Stimulated activated CD4-positive, alpha-beta T cell treated with anti-CD3 and anti-CD28 coated beads, Interleukin-1b, Interleukin-23, amount 100 ng/mL, for 4 hours (primary cell): ENCODE measurements at places on chromosomes 6 and 20.

- no peak for DNase-seq
Measured at GRCh38 chr20:8860011-8860495, 208.8 kb upstream of the PLCB4 start.

- no peak for DNase-seq
Measured at GRCh38 chr6:159201336-159201735, 32.1 kb downstream of the FNDC1 start.

DNA sequence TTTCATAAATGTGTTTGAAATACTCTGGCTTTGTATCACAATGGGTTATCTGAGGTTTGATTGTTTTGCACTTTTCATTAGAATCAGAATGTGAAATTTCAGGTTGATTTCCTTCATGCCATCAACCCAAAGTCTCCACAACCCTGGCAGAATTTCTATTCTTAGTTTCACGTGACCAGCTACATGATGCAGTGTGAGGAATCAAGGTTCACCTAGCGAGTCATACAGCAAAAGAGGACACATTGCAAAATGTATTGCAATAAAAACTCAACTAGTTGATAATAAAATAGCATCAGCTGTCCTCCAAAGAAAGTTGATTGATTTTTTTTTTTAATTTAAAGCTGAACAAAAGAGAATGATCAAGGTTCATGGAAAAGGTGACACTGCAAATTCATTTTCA lies 2.2 kb downstream of the HAO1 start:
- no peak for DNase-seq

- no peak for DNase-seq
Measured at GRCh38 chr20:60921022-60921622, 330.9 kb upstream of the CDH4 start.

GRCh38 chr20:40797425-40797824 lies 108.4 kb upstream of the MAFB start:
- no peak for DNase-seq

DNA sequence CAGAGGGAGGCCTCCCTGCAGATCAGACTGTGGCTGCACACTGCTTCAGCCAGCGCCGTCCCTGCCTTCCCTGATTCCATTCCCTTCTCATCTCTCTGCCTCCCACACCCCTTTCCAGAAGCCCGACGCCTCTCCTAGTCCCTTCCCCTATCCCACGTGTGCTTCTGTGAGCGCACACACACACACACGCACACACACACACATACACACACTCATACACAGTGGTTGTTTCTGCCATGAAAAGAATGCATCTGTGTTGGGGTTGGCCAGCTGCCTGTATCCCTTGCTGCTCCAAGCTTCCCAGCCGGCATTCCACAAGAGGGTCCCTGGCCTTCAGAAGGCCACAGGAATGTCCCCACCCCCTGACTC lies 51.7 kb downstream of the MOCS1 start:
- no peak for DNase-seq

DNA sequence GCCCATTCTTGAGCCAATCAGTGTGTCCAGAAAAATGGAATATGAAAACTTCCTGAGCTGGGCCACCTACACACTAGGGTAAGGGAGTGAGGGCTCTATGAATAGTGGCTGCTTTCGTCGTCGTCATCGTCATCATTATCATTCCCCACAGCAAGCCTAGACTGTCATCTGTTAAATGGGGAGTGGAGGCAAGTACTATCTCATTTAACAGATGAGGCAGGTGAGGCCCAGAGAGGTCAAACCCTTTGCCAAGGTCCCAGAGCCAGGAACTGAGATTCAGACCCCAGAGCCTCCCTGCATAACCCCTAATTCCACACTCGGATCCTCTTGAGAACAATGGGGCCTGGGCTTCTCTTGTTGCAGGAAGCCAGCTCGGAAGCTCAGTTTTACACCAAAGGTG lies 20.6 kb downstream of the BPIFB1 start:
- no peak for DNase-seq

GRCh38 chr20:34994509-34995131 lies 39.0 kb downstream of the MYH7B start:
- no peak for DNase-seq

GRCh38 chr6:144379356-144379755 lies 94.2 kb downstream of the UTRN start:
- DNase-seq, result no peak

- no peak for DNase-seq
Measured at GRCh38 chr6:45845567-45845966, 170.1 kb downstream of the CLIC5 start.

DNA sequence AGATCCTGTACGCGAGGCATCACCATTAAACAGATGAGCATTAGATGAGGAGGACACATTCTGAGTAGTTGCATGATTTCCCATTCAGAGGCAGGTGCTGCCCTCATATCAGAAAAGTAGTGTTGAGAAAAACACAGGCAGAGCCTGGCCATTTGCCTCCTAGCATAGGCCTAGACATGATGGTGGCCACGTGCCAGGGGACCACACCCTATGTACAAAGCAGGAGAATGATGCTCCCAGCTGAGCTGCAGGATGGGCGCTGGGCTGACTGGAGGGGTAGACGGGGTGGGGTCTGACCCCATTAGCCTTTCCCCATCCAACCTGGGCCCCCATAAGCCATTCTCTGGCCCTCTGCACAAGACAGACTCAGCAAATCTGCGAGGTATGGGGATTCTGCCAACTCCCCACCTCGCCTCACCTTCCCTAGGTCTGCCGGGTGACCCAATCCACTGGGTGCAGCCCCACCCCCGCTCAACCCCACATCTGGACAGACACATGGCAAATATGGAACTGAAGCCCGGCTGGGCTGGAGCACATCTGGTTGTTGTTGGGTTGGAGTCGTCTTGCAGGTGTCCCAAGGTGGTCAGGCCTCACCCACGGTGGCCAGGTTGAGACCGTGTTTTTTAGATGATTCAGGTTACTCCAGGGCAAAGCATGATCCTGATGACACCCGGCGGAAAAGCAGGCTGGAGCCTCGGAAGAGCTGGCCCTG lies 13.9 kb downstream of the PI16 start:
- no peak for DNase-seq

DNA sequence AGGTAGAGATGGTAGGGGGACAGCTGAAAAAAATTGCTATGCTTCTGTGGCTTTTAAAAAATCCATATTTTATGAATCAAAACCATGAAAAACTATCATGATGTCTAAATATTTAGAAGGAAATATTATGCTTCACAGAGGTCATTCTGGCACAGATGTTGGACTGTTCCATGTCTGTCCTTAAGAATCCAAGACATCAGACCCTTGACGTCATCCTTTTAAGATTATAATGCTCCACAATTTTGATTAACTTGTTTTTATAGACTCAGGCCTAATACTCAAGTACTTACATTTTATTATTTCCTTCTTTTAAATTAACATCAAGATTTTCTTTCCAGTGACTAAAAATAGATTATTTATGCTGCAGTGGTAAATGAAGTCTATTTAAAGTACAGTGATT lies 29.7 kb downstream of the FILIP1 start:
- no peak for DNase-seq

DNA sequence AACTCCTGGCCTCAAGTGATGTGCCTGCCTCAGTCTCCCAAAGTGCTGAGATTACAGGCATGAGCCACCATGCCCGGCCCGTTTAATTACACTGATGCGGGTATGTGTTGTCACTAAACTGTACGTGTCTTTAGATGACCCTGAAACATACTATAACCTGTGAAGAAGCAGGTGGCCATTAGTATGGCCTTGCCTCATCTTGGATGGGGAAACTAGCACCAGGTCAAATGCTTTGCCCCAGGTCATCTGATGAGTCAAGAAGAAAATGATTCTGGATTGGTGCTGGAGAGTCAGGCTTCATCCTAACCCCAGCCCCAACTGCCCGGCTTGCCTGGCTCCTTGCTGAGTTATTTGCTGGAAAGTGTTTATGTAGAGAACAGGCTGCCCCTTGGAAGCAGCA lies 2.9 kb upstream of the SASH1 start:
- DNase-seq, result no peak

DNA sequence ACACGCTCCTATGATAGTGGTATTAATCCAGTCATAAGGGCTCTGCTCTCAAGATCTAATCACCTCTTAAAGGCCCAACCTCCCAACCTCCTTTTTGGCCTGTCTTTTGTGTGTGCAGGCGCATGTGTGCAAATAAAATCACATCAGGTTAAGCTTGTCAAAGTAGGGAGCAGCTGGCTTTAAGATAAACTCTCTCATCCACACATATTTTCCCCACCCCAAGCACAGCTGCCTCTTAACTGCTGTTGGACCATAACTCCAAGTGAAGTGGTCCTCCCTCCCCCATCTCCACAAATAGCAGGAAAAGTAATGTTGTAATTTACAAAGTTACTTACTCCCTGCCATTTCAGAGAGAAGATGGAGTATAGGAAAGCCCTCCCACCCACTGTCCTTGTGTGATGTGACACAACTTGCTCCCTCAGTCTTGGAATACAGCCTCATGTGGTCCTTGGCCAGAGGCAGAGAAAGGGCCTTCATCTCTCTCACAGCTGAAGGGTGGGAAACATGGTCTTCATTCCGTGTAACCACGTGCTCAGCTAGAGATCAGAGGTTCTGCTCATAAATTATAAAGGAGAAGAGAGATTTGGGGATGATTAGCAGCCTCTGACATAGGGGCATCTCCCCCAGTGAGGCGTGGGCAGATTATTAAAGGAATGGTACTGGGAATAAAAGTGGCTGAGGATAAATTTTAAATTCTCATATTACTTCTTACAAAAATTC lies 74.8 kb upstream of the TPD52L1 start:
- no peak for DNase-seq

- no peak for DNase-seq
Measured at GRCh38 chr20:14888134-14888533, 550.7 kb upstream of the FLRT3 start.

- no peak for DNase-seq
Measured at GRCh38 chr6:86526238-86526637, 411.1 kb upstream of the HTR1E start.

DNA sequence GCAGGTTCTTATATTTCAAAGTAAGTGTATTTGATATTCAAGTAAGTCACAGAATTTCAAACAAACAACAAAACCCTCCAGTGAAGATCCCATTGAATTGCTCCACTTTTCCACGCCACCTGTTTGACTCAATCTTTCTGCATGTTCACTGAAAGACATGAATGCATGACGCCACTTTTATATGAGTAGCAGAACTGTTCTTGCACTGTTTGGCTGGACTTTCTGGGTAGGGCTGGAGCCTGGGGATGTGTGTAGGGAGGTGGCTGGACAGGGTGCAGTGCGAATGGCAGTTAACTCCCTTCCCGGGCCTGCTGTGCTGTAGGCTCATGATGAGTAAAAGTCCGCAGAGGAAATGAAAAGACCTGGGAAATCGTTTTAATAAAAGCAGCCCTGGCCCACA lies 39.7 kb downstream of the IL20RA start:
- no peak for DNase-seq

DNA sequence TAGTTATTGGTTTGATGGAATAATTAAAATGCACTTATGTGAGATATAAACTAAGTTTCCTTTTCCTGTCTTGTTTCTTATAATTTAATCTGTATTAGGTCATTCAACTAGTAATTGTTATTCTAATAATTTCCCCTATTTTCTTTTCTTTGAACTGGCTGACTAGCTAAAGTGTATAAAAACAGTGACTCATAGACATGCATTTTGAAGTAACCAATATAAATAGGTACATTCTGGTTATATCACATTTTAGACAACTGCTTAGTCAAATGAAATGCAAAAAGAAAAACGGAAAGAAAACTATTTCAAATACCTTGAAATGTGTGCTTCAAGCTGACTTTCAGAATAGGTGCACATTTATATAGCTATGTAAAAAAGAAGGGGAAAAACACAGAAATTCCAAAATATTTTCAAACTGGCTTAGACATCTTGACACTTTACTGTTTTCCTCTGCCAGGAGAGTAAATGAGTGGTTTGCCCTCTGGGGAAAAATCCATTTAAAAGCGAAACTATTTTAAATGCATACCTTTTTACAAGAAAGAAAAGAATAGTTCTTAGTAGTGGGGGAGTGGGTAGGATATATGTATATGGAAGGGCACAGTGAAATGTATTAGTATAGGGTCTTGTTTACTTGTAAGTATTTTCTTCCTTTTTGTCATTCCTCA lies 28.3 kb downstream of the KCNQ5 start:
- no peak for DNase-seq

DNA sequence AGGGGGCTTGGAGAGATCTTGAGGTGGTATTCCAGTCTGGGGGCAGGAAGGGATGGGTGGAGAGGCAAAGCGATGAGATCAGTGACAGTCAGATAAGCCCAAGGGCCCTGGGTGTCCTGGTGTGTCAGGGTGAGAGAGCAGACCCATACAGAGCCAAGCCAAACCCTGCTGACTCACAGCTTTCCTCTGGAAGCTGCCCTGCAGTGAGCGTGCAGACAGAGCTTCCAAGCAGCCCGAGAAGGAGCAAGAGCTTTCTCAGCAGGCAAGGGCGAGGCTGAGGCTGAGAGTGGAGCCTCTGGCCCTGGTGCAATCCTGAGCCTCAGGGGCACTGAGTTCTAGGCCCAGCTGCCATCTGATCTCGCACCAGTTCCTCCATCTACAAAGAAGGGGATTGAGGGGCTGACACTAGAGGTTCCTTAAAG lies 91.1 kb upstream of the HIVEP1 start:
- no peak for DNase-seq

DNA sequence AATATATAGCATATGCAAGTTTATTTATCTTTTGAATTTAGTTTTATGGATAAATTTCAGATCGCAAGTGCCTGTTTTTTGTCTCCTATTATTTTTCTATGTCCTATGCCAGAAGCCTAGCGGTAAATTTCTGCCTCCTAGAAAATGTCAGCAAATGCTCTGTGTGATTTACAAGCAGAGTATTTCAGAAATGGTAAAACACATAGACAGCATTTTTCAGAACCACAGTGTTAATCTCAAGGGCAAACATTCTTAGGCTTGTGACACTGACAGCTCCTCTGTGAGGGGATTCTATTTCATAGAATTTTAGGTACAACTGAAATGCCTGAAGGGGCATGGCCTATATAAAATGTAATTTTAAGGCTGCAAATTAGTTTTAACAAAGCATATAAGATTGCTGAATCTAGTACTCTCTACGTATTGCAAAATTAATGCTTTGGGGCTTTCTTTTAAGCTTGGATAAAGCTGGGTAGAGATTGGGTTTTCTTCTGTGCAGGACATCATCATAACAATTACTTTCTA lies 89.9 kb upstream of the PTCHD4 start:
- DNase-seq, result no peak

DNA sequence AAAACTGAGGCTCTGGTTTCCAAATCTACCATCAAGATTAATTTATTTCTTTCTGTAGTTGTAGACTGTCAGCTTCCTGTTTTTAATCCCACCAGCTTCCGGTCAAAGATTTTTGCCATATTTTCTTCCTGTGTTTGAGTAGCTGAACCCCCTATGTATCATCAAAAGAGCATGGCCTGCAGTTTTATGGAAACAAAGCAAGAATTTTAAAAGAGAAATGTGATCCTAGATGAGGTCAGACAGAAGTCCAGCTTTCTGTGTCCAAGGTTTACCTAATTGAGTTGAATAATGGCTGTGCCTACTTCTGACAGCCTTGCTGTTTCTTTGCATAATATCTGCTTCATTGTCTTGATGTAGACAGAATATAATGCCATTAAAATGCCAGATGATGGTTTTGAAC lies 163.7 kb downstream of the CARMIL1 start:
- DNase-seq, result no peak
